ENCODE measurements at places on chromosomes 5 and 9.

GRCh38 chr5:84378961-84379360, 5.7 kb downstream of the EDIL3 start:
- no peak for DNase-seq

DNA sequence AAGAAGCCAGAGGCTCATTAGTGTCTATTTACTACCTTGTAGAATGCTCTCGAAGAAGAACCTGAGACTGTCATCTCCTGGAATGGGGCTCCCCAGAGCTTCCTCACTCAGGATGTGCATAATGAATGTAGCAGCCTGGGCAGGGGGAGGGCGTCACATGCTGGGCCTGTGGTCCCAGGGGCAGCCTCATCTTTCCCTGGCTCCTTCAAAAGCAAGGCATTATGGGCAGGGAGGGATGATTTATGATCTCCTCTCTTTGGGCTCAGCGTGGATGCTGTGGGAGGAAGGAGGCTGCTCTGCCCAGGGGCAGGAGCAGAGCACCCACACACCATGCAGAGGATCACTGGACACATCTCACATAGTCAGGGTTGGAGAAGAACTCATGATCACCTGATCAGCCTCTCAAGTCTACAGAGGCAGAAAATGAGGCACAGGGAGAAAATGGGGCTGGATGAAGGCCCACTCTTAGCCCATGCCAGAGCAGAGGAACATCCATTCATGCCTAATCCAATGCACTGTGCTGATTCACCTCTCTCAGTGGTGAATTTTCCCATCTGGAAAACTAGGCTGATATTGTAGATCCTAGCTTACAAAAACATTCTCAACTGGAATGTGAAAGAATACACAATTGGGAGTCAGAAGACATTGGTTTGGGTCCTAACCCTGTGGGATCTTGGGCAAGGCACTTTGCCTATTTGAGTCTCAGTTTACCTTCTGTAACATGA, 173.7 kb downstream of the CARTPT start:
- DNase-seq: no peak

DNA sequence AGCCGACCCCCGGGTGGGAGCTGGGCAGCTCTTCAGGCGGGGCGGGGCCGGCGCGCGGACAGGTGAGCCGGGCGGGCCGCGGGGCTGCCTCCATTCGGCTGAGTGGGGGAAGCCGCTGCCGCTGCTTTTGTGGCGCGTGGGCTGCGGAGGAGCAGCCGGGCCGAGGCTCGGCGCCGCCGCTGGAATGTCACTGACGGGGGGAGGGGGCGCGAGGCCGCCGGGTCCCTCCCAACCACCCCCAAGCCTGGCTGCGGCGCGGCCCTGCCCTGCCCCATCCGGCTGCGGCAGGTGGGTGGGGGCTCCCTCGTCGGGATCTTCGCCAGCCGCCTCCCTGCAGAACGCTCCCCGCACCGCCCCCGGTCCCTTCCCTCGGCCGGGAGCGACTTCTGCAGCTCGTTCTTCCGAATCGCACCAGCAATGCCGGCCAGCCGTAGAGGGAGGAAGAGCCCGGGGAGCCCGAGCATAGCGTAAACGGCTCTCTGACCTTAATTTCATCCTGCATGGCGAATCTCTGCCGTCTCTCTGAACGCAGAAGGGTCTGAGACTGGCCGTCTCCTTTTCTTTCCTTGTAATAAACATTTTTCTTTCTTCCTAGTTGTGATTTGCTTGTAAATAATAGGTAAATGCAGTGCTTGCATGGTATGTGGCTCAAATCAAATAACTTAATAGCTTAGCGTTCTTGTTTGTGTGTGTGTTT, 505 bp downstream of the SPTAN1 start:
- peak; percentile 20 for DNase-seq

GRCh38 chr5:73447530-73448462, 781 bp downstream of the FOXD1 start:
- no peak for DNase-seq

GRCh38 chr9:84600739-84601138, 68.8 kb upstream of the NTRK2 start:
- DNase-seq: no peak

- DNase-seq: no peak
Measured at GRCh38 chr5:173745557-173745956, 129.1 kb upstream of the BOD1 start.

DNA sequence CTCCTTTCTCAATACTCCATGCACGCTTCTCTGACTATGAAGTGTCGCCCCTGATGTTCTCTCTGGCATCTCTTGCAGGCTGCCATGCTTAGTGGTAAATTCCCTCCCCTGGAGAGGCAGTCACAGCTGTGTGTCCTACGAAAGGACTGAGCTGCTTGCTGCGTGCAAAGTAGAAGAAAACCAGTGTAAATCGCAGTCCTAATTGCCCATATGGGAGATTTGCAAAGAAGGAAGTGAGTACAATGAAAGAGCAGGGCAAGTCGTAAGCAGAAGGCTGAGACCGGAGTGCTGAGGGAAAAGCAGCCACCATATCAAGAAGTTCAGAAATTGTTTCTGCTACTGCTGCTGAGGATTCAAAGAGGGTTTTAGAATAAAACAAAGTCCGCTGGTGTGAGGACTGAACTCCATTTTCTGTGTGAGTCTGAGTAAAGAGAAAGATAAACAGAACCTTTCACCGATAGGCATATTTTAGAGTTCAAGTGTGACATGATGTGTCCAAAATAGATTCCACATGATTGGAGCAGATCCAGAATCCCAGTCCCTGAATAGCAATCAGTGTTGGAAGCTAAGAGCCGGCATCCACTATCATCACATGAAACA, 507.8 kb upstream of the MPDZ start:
- DNase-seq: no peak

DNA sequence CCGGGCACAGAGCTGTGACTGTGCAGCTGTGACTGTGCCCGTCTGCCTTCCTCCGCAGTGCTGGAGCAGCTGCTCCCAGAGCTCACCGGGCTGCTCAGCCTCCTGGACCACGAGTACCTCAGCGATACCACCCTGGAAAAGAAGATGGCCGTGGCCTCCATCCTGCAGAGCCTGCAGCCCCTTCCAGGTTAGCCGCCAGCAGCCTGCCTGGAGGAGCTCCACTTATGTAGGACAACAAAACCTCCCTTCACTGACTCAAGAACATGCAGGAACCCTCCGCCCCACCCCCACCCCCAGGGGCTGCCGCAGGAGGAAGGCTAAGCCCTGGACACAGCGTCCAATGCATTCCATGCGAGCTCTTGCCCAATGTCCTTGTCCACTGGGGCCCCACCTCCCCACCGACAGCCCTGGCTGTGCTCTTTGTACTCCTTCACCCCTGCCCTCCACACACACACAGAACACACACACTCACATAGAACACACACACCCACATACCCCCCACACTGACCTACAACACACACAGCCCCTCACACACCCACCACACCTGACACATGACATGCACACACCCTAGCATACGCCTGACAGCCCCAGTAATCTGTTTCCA, 27.9 kb downstream of the AFAP1L1 start:
- no peak for DNase-seq

DNA sequence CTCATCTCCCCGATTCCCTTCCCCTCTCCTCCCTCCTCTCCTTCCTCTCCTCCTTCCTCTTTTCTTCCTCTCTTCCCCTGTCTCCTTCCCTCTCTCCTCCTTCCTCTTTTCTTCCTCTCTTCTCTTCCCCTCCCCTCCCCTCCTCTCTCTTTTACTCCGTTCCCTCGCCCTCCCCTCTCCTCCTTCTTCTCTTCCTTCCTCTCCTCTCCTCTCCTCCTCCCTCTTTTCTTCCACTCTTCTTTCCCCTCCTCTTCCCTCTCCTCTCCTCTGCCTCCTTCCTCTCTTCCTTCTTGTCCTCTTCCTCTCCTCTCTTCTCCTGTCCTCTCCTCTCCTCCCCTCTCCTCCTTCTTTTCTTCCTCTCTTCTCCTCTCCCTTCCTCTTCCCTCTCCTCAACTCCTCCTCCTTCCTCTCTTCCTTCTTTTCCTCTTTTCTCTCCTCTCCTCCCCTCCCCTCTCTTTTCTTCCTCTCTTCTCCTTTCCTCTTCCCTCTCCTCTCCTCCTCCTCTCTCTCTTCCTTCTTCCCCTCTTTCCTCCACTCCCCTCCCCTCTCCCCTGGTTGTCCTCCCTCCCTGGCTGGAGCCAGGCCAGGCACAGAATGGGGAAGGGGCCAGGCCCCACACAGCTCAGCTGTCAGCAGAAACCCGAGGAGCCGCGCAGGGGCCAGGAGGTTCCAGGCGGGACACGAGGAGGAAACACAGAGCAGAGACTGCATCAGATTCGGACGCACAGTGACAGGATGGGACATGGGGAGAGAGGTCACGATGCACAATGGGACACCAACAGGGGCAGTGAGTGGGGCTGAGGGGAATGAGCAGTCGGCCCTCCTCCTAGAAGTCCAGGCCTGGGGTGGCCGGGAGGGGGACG, 48.0 kb downstream of the CAMK2A start:
- no peak for DNase-seq

DNA sequence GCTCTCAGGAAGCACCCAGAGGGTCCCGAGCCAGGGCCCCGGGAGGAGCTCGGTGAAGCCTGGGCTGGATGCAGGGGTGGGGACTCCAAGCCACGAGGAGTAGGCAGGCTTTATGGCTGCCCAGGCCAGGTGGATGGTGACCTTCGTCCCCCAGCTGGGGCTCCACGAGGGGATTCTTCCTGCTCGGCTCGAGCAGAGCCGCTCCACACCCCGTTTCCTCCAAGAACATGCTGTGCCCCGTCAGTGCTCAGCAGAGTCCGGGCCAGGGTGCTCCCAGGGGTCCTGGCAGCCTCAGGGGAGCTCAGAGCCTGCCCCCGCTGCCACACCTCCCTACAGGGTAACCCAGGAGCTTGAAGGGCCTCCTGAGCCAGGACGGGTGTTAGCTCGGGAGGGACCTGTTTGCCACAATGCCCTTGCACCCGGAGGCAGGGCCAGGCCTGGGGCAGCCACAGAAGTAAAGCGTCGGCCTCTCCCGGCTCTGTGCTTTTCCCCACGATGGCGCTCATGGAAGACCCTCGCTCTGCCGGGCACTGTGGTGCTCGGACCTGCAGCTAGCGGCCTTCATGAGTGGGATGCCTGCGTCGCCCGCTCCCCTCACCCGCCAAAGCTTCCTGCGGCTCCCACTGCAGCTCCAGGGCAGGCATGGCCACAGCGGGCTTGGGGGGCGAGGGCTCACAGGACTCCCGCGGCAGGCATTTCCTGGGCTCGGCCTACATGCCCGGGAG, 86.8 kb downstream of the KCNT1 start:
- no peak for DNase-seq

- no peak for DNase-seq
Measured at GRCh38 chr9:14749741-14750211, 27.2 kb upstream of the CER1 start.

DNA sequence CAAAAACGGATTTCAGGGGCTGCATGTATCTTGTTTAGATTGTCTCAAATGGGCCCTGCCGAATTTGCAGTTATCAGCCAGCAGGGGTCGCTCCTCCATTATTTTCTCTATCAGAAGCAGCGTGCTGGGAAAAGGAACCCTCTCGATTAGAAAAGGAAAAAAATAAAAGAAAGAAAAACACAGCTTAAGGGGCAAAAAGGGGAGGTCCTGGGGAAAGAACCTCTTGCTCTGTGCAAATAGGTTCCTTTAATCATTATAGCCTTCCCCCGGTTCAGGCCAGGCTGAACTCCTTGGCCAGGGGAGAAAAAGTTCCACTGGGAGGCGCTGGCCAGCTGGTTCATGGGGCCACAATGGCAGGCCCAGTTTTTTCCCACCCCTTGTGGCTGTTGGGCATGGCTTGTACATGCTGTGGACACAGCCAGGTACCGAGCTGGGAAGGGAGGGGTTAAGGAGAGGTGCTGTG, 25.0 kb upstream of the CAPSL start:
- no peak for DNase-seq

- DNase-seq: no peak
Measured at GRCh38 chr5:159091596-159092331, 8.0 kb downstream of the EBF1 start.

- DNase-seq: no peak
Measured at GRCh38 chr9:69975681-69976080, 68.0 kb upstream of the MAMDC2 start.

DNA sequence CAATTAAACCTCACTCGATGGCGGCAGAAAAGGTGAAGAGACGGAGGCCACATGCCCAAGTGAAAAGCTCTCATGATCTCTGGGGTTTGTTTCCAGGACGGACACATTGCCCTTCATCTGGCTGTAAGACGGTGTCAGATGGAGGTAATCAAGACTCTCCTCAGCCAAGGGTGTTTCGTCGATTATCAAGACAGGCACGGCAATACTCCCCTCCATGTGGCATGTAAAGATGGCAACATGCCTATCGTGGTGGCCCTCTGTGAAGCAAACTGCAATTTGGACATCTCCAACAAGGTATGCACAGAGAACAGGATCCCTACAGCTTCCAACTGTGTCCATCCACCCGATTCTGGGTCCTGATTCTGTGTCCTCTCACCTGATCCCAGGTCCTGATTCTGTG, 74.5 kb upstream of the CTSL start:
- DNase-seq: no peak

DNA sequence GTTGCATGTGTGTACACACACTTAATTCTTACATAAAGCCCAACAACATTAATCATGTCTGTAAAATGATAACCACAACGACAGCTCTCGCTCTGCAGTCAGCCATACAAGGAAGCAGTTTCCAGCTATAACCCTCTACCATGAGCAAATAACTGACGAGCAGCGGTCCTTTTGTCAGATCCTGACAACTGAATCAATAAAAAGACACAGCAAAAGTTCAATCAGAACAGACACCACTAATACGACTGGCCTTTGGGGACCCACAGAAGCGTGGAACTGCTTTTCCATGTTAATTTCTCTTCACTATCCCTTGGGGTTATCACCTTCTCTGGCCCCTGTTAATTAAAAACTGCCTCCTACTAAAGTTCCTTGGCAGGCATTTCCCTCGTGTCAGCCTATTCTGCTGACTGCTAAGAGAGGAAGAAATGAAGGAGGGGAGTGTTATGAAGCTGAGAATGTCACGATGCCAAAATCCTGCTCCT, 722.8 kb upstream of the GRAMD2B start:
- DNase-seq: no peak

DNA sequence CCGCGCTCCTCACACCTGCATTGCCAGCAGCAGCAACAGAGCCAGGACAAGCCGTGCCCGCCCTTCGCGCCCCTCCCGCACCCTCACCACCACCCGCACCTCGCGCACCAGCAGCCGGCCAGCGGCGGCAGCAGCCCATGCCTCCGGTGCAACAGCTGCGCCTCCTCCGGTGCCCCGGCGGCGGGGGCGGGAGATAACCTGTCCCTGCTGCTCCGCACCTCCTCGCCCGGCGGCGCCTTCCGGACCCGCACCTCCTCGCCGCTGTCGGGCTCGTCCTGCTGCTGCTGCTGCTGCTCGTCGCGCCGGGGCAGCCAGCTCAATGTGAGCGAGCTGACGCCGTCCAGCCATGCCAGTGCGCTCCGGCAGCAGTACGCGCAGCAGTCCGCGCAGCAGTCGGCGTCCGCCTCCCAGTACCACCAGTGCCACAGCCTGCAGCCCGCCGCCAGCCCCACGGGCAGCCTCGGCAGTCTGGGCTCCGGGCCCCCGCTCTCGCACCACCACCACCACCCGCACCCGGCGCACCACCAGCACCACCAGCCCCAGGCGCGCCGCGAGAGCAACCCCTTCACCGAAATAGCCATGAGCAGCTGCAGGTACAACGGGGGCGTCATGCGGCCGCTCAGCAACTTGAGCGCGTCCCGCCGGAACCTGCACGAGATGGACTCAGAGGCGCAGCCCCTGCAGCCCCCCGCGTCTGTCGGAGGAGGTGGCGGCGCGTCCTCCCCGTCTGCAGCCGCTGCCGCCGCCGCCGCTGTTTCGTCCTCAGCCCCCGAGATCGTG, 517 bp downstream of the KCNN2 start:
- DNase-seq: no peak
